Stimulated activated CD8-positive, alpha-beta memory T cell treated with anti-CD3 and anti-CD28 coated beads, Interleukin-4, amount 100 ng/mL, for 24 hours (primary cell): ENCODE measurements at places on chromosomes 4 and X.

GRCh38 chr4:121758925-121759568 is 5.9 kb downstream of the SMIM43 start:
- no peak for DNase-seq

- no peak for DNase-seq
These were observed 577 bp downstream of the BGN start for GRCh38 chrX:153495362-153495751.

DNA sequence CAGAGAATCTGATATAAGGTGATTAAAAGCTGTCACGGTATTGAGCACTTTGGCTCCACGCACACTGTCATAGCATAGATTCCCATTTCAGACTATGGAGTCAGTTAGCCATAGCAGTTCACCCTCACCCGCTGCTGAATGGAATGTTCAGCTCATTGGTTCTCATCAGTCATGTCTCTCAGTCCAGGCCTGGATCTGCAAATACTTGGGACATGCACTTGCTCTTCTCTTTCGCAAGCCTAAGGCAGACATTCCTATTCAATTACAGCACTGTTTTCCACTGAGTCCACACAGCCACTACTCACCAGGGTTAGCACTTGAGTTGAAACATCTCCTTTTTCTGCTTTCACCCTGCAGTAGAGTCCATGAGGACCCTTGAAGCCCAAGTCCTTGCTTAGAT is 30.6 kb upstream of the SCML1 start:
- no peak for DNase-seq

- DNase-seq: no peak
These were observed 2190.6 kb upstream of the TENM3 start for GRCh38 chr4:180052629-180053028.

DNA sequence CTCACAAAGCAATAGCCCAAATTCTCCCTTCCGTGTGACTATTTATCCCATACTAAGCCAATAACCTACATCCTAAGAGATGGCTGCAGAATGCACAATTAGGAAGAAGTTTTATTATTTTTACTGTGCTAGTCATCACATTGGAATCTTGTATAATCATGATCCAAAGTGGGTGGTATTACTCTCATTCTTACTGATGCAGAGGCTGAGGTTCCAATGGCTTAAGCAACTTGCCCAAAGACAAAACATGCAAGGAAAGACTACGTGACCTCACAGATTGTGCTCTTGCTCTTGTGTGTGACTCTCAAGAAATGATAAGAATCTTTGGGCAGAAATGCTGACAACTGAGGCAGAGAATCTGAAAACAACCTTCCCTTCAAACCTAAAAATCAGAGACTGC is 212.2 kb downstream of the LDB2 start:
- no peak for DNase-seq

GRCh38 chrX:149531599-149531998 is 9.2 kb upstream of the EOLA1 start:
- DNase-seq: no peak

DNA sequence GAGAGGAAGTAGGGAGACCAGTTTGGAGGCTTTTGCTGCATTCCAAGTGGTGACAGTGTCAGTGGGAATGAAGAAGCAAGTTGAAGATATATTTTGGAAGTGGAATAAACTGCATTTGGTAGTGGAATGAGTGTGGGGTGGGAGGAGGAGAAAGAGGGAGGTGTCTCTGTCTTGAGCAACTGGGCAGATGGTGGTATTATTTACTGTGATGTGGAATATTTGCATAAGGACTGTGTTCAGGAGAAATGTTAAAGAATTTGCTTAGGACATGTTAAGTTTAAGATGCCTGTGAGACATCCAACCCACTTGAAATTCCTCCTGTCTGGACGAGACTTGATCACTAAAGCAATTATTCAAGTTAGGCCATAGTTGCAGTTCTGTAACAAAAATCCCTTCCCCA is 448.9 kb upstream of the AMOT start:
- DNase-seq: no peak

- no peak for DNase-seq
These were observed 16.4 kb upstream of the EIF4E start for GRCh38 chr4:98945297-98945850.

DNA sequence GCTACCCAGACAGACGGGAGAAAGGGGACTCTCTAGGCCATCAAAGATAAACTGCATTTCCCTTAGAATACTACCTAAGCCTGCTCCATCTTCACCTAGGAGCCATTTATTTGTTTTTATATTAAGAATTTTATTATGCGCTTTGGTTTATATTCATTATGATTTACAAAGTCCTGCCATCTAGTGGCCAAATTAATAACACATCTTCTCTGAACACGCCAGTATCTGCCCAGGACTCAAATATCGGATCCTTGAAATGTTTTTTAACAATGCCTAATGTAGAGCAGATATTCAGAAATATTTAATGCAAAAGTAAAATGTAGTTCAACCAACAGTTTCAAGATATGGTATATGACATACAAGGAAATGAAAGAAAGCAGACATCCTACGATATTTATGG is 20.8 kb upstream of the PRPS2 start:
- no peak for DNase-seq

GRCh38 chr4:37674439-37674838 is 11.7 kb downstream of the RELL1 start:
- DNase-seq: no peak

- no peak for DNase-seq
These were observed 16.1 kb downstream of the CLCN4 start for GRCh38 chrX:10172877-10173276.

- no peak for DNase-seq
These were observed 67.8 kb upstream of the PCDH10 start for GRCh38 chr4:133081246-133081645.

DNA sequence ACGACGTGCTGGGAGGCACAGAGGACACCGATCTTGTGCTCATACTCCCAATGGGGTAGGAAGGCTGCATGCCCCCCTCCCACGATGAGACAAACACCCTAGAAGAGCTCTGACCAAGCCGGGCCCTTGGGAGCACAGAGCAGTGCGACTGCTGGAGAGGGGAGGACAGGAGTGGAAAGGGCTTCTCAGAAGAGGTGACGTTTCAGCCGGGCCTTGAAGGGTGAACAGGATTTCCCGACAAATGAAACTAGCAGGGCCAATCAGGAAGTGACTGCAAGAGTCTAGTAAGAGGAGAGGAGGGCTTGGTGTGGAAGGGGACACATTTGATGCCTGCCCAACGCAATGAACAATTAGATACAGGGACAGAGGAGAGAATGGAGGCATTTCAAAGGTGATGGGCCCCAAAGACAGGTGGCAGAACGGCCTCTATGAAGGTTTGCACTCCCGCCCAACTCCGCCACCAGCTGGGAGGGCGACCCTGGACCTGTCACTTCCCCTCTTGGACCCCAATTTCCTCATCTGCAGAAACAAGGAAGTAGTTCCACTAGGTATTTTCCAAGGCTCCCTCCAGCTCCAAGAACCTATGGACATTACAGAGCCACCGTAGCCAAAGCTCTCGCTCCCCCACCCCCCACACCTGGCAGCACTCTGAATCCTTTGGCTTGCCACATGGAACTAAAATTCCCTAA is 3.9 kb downstream of the HCFC1 start:
- no peak for DNase-seq

DNA sequence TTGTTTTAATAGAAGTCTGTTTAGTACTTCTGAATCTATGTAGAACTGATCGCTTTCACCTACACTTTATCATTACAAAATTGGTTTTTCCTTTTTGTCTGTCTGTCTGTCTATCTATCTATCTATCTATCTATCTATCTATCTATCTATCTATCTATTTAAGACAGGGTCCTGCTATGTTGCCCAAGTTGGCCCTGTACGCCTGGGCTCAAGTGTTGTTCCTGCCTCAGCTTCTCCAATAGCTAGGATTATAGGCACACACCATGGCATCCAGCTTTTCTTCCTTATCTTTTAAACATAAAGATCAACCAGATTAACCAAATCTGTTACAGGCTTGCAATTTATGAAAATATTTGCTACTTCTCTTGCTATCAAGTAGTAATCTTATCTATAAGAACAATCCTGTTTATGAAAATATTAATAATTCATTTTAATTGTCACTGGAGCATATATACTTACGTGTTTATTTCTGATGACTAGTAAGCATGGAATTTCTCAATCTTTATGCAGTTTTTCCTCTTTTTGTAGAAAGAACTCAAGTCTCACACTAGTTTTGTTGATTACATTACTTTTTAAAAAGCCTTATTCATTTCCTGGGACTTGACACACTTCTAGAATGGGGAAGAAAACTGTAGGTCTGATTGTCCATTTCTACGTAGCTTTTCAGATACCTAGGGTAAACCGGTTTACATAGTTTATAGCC is 24.5 kb downstream of the KIAA0232 start:
- DNase-seq: no peak

- DNase-seq: no peak
These were observed 43.3 kb upstream of the GPR173 start for GRCh38 chrX:53005327-53005726.

GRCh38 chrX:74923942-74924448 is 1.3 kb downstream of the NEXMIF start:
- DNase-seq: no peak

DNA sequence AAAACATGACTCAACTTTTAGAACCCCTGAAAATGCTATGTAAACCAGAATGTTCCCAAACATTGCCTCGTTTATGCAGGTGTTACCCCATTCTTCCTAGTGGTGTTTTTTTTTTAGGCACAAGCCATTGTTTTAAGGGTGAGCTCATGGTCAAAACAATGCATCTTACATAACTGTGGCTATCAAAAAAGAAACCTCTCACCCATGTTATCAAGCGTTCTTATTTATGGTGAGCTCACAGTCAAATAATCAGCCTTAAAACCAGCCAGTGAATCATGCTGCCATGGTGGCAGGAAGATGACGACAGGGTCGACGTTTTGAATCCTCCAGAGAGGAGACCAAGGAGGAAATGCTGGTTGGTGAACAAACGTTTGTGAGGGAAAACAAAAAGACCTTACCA is 195.2 kb downstream of the KDR start:
- DNase-seq: no peak

DNA sequence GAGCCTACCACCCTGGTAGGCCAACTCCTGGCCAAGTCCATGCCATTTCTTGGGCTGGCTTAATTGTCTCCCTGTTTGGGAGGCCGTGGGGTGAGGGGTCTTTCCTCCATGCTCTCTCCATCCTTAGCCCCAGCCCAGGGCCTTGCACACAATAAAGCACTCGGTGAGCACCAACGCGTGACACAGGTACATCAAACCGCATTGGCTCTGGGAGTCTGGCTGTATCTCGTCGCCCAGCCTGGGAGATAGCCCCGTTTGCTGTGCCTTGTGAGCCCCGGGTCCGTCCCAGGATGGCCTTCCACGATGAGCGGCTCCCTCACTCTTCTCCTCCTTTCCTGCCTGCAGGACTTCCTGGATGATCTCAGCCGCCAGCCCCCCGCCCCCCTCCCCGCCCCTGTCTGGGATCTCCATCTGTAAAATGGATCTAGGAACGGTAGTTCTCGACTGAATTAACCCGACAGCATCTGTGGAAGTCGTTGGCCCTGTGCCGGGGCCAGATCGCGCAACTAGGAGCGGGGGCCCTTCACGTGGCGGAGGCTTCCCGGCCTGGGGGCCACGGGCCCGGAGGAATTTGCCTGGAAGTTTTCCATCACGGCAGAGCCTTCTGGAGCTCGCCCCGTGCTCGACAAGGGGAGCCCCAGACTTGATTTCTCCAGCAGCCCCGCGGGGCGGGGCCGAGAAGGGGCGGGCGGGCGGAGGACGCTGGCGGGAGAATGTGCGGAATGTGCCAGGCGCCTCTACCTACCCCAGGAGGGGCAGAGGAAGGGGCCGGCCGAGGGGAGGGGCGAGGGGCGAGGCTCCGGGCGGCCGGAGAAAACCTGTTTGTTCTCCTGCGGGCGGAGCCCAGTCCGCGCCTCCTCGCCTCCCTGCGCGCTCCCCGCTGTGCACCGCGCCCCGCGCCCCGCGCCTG is at the start of gene ZNF185:
Gene ZNF185 (plus strand): TSS at position 846 of the 910 bp plus-strand sequence. CDS start 16,423 bp downstream, outside the sequence.
- DNase-seq: no peak

DNA sequence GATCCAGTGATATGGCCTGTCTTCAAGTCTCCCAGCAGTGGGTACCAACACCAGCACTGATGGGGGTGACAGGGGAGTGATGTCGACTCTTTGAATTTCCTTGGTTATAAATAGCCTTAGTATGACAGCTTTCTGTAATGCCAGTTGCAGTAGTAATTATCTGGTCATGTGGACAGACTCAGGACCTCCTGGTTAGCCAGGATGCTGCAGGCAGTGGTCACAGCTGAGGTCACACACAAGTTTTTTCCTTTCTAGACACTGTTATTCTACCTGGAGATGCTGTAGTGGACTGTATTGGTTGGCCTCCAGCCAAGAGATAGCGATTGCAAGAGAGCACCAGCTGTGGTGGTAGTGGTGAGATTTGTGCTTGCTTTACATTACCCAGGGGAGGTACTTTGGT is 63.6 kb downstream of the UPRT start:
- DNase-seq: no peak

GRCh38 chr4:138216272-138216867 is 25.8 kb downstream of the SLC7A11 start:
- no peak for DNase-seq

DNA sequence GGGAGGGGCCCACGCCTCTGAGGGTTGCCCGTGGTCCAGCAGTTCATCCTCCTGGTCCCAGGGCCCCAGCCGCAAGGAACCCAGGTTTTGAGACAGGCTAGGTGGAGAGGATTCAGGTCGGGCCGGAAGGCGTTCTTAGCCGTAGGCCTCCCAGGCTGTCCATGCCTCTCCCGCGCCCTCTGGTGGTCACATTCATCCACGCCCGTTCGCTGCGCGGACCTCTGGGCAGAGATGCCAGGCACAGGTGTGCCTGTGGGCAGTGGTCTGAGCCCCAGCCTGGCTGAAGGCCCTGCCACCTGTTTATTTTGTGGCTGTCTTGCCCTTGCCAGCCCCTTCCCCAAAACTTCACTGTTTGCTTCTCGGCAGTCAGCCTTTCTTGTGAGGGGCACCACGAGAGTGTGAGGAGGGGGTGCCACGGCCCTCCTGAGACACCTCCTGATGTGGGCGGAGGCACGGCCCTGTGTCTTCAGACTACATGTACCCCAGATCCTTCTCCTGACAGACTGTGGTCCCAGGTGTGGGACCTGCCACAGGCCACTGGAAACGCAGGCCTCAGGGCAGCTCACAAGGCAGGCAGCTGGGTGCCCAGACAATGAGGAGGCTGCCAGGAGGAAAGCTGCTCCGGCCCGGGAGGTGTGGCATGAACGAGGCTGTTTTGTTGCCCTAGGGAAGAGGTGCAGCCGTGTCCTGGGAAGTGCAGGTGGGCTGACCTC is 5.0 kb downstream of the UVSSA start:
- DNase-seq: peak; percentile 79

DNA sequence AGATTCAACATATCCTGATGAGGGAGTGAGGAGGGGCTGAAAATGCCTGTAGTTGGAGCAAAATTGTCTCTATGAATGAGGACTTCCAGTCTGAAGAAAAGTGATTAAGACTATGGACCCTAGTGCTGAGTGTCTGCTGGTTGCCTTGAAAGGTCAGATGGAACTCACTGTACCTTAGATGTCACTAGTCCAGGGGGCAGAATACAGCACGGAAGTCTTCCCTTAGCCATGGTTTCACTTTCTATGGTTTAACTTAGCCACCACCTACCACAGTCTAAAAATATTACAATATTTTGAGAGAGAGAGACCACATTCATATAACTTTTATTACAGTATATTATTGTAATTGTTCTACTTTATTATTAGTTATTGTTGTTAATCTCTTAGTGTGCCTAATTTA is 223.1 kb downstream of the FMR1NB start:
- DNase-seq: no peak
